Stimulated activated CD8-positive, alpha-beta memory T cell treated with anti-CD3 and anti-CD28 coated beads, Interleukin-2, amount 100 ng/mL, for 1 hour (primary cell): ENCODE measurements at places on chromosomes 16 and 17.

DNA sequence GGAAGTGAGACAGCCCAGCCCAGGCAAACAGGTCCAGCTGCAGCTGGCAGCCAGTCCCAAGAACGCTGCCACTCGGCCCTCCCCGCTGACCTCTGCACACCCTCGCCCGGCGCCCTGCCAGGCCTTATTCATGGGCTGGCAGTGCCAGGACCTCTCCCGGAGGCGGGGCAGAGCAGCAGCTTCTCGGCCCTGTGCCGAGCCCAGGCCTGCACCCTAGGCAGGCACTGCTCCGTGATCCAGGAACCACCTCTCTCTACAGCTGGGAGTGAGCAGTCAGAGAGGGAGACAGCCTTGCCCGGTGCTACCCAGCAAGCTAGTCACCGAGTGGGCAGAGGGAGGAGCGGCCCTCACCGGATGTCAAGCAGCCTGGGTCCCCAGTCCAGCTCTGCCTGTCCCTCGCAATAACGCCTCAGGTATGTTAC, 79.9 kb upstream of the CBX4 start:
- no peak for DNase-seq

DNA sequence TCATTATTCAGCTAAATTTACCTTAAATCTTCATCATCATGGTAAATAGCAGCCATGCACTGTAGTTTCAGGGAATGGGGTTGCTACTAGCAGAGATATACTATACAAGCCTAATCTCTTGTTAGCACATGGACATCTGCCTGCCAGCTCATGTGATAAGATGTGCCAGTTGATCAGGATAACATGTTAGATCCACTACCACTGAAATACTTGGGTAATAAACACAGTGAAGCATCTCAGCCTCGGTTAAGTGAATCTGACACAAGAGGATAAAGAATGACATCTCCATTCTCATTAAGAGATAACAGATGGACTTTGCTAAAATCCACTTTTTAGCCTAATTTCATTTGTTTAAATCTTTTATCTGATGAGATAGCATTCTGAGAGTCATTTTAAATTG, 256.1 kb downstream of the CDH8 start:
- no peak for DNase-seq

- DNase-seq, result no peak
Measured at GRCh38 chr16:49617016-49617629, 238.8 kb downstream of the ZNF423 start.

- peak; percentile 66 for DNase-seq
Measured at GRCh38 chr17:21551081-21551881, 141.0 kb upstream of the KCNJ18 start.

- no peak for DNase-seq
Measured at GRCh38 chr17:51796026-51796425, 362.5 kb downstream of the CA10 start.

DNA sequence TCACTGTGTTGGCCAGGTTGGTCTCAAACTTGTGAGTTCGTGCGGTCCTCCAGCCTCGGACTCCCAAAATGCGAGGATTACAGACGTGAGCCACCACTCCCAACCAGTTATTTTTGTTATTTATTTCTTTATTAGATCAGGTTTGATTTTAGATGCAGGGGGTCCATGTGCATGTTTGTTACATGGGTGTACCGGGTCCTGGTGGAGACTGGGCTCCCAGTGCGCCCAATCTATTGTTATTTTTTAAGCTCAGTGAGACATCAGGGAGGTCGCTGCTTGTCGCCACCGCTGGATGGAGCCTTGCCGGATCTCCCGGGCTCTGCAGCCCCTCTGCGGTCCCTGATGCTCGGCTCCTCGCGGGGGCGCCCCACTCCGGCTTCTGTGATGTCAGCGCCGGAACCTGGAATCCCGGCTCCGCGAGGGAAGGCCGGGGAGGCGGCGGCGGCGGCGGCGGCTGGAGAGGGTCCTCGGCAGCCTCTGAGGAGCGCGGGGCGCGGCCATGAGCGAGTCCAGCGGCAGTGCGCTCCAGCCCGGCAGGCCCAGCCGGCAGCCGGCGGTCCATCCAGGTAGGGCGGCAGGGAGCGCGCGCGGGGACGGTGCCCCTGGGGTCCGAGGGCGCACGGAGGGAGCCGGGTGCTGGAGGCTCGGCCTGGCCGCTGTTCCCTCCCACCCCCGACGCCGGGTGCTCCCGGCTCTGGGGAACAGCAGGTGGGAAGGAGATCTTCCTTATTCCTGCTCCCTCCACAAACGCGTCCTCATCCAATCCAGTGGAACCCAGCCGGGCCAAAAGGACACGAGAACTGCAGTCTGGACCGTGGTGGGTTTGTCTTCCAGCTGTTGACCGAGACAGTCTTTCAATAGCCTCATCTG, at the start of gene TMC7:
Gene TMC7, plus strand, starts transcription at position 370 of the 870 bp plus-strand sequence. Its CDS starts 130 bp downstream, at position 500.
- DNase-seq, result no peak

- no peak for DNase-seq
Measured at GRCh38 chr17:69030169-69030568, 30.6 kb downstream of the ABCA9 start.

DNA sequence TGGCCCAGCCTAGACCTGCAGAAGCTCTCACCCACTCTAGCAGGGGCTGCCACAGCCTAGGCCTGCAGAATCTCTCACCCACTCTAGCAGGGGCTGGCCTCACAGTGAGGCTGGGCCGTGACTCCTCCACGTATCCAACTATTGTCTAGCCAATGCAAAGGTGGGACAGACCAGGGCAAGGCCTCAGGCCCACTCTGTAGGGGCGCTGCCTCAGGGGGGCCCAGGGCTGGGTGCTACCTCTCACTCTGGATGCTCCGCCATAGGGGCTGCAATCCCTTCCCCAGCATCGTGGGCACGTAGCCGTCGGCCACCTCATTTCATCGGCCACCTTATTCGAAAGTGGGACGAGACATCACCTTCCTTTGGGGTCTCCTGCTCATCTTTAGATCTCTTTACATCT, 51.7 kb downstream of the RPH3AL start:
- DNase-seq, result no peak

DNA sequence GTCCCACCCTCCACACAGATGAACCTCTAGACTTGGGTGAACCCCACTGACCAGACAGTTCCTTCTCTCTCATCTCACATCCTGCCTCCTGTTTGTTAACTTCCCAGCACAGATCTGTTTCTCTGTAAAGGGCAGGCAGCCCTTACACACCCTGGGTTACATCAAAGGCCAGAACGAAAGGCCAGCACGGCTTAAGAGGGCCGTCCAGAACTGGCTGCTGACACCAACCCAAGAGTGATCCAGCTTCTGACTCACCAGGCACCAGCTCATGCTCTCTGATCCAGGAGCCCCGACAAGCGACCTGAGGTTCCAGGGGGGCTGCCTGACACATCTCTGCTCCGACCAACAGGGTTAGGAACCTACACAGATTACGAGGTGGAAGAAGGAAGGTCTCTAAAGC, 86.9 kb downstream of the MRM3 start:
- DNase-seq, result no peak

DNA sequence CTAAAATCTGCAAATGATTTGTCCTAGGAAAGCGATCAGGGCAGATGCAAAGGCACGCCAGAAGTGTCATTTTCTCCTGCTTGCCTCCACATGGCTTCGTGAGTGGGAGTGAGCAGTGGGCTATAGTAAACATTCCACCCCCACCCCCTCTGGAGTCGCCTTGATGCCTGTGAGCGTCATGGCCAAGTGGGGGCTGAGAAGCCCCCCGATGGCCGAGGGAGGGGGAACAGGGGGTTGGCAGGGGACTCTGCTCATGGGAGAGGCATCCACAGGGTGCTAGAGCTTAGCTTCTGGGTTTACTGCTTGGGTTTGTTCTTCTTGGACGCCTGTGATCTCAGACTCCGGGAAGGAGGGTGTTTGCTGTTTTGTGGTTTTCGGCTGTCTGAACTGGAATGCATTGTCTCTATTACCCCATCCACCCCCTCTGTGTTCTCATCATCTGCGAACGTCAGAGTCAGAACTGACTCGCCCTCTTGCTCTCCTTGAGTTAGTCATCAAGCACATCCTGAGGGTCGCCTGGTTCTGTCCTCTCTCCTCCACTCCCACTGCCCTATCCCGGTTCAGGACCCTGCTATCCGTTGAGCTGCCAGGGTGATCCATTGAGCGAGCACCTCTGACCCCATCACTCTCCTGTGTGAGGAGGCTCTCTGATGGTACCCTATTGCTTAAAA, 15.4 kb downstream of the TNS4 start:
- no peak for DNase-seq

GRCh38 chr16:62224646-62225209, 188.5 kb upstream of the CDH8 start:
- no peak for DNase-seq

- no peak for DNase-seq
Measured at GRCh38 chr16:84351630-84352029, 16.7 kb upstream of the ATP2C2 start.

GRCh38 chr16:84741340-84741830, 41.6 kb downstream of the USP10 start:
- no peak for DNase-seq

GRCh38 chr17:28537219-28537610, 15.2 kb downstream of the UNC119 start:
- DNase-seq, result no peak

DNA sequence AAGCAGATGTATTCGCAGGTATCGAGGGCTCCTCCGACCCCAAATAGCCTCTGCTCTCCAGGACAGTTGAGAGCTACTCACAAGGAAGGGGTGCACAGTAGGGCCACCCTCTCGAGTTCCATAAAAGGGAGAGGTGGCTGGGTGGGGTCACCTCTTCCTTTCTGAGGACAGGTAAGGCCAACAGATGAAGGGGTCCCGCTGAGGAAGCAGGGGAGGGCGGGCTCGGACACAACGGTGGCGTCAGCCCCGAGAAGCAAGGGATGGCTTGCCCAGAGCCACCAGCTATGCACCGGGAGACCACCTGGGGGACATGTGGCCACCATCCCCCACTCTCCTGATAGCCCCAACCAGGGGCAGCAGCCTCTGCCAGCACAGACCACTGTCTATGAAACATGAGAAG, 15.1 kb upstream of the CYTH1 start:
- no peak for DNase-seq

- DNase-seq, result no peak
Measured at GRCh38 chr17:31907342-31907962, 5.9 kb upstream of the UTP6 start.

- no peak for DNase-seq
Measured at GRCh38 chr17:15334266-15334665, 7.1 kb downstream of the TEKT3 start.

- no peak for DNase-seq
Measured at GRCh38 chr17:2302778-2303203, 794 bp downstream of the SMG6 start.

- DNase-seq, result no peak
Measured at GRCh38 chr17:74432766-74433391, 991 bp downstream of the GPRC5C start.

- DNase-seq, result no peak
Measured at GRCh38 chr17:43536236-43536992, 9.7 kb downstream of the ETV4 start.

GRCh38 chr16:72952811-72953271, 95.1 kb downstream of the ZFHX3 start:
- DNase-seq, result no peak

GRCh38 chr17:29664743-29665480, 42.2 kb upstream of the CORO6 start:
- DNase-seq, result no peak

DNA sequence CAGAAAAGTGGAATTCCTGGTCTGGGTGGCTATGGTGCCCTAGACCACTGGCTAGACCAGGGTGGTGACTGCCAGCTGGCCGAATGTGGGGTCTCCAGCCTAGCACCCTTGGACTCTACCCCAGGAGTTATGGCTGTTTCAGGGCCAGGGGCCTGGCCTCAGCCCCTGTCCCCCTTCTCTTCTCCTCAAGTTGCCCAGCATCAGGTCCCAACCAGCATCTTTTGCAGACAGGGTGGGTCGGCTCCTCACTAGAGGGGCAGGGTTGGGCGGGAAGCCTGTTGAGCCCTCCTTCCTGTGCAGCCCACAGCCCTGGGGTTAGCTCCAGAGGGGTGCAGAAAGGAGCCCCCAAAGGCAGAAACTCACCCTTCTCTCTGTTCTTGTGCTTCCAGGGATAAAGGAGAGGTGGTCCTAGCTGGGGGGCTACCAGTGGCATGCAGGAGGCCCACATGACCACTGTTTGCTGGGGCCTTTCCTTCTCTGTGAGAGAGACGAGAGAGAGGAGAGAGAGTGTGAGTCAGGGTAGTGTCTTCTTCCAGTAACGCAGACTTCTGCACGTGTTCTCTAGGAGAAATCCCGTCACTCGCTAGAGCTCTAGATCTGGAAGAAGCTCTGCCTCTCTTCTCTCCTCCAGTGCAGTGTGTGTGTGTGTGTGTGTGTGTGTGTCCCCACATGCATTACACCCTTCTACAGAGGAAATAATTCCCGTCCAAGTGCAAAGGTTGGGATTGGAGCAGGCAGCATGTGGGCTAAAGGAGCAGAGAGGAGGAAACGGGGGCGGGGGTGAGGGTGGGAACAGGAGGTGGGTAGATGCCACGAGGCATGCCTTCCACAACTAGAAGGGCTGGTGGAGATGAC, 209.4 kb downstream of the SEC14L1 start:
- no peak for DNase-seq

DNA sequence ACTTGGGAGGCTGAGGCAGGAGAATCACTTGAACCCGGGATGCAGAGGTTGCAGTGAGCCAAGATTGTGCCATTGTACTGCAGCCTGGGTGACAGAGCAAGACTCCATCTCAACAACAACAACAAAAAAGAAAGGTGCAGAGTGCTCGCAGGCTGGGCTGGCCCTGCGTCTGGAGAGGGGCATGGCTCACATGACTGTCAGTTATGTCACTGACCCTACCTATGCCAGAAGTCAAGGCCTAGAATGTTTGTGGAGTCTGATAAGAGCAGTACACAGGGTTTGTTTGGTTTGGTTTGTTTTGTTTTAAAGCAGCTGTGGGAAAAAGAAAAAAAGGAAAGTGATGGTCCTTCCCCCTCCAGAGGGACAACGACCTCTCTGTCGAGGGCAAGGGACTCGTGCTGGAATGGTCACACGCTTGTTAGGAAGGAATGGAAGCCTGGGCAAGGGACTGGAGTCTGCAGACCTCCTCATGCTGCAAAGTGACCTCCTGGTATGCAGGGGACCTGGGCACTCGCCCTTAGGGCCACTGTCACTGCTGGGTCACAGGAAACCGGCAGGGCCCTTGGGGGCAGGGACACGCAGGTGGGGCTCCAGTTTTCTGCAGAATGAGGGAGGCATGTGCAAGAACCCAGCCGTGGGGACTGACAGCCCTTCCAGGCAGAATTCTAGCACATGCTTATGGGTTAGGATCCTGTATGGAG, 10.1 kb upstream of the OSGIN1 start:
- no peak for DNase-seq

DNA sequence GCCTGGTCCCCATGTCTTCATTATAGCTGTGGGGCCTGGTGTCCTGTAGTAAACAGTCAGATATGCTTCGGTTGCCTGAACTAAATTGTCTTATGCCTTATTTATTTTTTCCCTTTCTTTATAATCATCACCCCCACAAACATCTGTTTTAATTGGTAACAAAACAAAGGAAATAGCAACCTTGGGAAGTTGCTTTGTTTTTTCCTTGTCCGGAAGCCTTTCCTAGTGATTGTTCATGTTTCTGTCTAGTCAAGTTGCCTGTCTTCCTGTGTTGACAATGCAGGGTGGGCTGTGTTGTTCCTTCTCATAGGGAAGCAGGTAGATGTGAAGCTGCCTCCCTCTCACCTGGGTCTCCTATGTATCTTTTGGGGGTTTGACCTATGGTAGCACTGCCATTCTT, 16.7 kb downstream of the PGS1 start:
- no peak for DNase-seq
